NCI-H510A treated with DMSO at 0.1 percent for 48 hours (cell line): ENCODE measurements at places on chromosomes 4 and X.

- DNase-seq = no peak
Observed at GRCh38 chr4:32771491-32771890, 2051.3 kb downstream of the PCDH7 start.

- no peak for DNase-seq
Observed at GRCh38 chr4:167826281-167826680, 266.1 kb upstream of the ANXA10 start.

- DNase-seq = no peak
Observed at GRCh38 chrX:147550217-147550616, 361.5 kb upstream of the FMR1 start.

DNA sequence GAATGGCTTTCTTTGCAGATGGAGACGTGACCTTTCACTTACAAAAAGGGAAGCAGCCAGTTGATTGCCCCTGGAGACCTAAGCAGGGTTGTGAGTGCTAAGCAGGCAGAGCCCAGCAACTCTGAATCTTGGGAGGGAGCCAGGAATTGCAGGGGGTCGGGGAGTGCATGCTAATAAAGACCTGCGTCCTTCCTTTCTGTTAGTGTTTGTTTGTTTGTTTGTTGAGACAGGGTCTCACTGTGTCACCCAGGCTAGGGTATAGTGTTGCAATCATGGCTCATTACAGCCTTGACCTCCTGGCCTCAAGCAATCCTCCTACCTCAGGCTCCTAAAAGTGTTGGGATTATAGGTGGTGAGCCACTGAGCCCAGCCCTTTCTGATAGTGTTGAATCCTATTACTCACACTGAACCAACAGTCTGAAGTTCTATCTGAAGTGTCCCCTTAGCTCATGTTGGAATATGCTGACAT lies 137.4 kb downstream of the CEP135 start:
- no peak for DNase-seq

DNA sequence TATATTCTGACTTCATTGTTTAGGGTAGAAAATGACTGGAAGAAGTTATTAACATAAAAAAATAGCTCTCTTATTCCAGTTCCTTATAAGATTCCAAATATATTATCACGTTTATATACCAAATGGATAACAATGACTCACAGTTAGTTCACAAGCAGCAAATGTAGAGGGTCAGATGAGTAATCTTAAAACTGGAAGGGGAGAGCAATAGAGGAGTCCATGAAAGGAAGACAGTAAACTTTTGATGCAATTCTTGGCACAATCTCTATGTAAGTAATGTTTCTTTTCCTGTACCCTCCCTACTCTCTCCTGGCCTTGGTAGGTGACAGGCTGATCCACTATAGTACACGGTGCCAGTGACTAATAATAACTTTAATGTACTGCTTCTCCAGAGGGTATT lies 259.0 kb upstream of the TRPC5 start:
- no peak for DNase-seq

- no peak for DNase-seq
Observed at GRCh38 chrX:111483881-111484280, 27.6 kb upstream of the SERTM2 start.

DNA sequence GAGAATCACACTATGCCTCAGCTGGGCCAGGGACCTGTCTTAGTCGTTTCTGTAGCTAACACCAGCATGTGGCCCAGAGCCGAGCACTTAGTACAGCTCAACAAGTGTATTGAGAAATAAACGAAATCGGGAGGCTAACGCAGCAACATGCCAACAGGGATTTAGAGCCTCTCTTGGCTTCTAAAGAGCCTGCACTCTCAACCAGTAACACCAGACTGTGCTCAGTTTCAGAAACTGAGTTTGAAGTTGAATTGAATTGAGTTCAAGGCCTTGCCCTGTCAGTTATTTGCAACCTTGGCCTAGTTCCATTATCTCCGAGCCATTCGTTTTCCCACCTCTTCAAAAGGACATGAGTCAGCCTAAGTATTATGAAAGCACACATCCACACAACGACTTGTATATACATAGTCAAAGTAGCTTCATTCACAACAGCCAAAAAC lies 71.3 kb upstream of the LDB2 start:
- DNase-seq = no peak

GRCh38 chrX:55624403-55624802 lies 1.2 kb downstream of the FOXR2 start:
- no peak for DNase-seq

DNA sequence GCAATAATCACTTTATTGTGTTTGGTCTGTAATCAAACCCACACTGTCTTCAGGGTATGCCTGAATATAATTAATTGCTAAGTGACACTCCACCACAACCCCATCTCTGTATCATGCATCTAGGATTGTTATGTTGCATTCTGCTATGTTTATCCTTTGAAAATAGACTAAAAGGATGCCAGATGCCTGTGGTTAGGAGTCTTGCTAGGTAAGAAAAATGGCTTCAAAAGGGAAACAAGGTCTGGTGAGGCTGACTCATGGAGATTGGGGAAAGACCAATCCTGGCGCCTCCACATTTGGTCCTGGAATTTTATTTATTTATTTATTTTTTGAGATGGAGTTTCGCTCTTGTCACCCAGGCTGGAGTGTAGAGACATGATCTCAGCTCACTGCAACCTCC lies 360.5 kb upstream of the SLC7A11 start:
- no peak for DNase-seq

DNA sequence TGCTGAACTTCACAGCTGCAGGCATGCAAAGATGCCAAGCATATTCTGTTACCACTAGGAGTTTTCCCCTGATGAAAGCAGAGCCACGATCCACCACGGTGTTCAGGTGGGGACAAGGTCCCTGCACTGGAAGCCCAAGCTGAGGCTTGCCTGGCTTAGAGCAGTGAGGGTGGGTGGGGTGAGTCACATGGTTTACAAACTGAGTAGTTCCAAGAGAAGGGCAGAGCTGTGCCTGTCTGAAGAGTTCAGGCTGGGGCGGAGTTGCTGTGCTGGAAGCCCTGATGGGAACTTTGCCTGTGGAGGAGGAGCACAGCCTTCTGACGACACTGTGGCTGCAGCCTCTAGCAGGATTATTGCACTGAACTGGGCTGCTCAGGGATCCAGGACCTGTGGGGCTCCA lies 45.5 kb downstream of the FAM9B start:
- peak; percentile 42 for DNase-seq

- no peak for DNase-seq
Observed at GRCh38 chrX:39661116-39661907, 436.4 kb downstream of the BCOR start.

GRCh38 chr4:16609170-16609758 lies 289.2 kb downstream of the LDB2 start:
- DNase-seq = no peak

GRCh38 chr4:158250321-158250720 lies 40.0 kb downstream of the TMEM144 start:
- no peak for DNase-seq

DNA sequence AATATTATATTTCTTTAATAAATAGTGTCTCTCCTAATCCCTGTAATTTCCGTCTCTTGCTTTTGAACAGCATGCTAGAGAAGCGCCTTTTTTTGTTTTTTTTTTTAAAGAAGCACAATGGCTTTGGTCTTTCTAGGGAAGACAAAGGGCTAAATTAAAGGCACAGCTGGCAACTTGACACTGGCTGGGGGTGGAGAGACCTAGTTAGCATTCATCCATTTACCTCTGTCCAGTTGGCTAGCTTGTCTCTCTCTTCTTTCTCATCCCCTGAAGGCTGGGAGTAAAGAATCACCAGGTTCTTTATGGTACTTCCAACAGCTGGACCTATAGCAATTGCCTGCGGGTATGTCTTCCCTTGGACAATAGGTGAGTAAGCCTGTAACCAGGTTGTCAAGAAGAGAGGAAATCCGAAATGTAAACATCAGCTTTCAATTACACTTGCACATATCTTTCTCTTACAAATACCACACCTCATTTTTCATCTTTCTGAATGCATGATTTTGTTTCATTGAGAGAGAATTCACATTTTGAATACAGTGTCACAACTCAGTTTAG lies 178.4 kb upstream of the GPR101 start:
- DNase-seq = no peak

DNA sequence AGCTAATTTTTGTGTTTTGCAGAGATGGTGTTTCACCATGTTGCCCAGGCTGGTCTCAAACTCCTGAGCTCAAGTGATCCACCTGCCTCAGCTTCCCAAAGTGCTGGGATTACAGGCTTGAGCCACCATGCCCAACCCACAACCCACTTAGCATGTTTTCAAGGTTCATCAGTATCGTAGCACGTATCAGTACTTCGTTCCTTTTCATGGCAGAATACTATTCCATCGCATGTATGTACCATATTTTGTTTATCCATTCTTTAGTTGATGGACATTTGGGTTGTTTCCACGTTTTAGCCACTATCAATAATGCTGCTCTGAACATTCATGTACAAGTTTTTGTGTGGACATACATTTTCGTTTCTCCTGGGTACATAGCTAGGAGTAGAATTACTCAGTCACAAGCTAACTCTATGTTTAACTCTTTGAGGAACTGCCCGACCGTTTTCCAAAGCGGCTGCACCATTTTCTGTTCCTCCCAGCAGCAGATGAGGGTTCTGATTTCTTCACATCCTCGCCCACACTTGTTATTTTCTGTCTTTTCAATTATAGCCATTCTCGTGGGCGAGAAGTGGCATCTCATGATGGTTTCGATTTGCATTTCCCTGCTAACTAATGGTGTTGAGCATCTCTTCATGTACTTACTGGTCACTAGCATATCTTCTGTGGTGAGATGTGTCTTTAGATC lies 32.5 kb downstream of the MAN2B2 start:
- no peak for DNase-seq

DNA sequence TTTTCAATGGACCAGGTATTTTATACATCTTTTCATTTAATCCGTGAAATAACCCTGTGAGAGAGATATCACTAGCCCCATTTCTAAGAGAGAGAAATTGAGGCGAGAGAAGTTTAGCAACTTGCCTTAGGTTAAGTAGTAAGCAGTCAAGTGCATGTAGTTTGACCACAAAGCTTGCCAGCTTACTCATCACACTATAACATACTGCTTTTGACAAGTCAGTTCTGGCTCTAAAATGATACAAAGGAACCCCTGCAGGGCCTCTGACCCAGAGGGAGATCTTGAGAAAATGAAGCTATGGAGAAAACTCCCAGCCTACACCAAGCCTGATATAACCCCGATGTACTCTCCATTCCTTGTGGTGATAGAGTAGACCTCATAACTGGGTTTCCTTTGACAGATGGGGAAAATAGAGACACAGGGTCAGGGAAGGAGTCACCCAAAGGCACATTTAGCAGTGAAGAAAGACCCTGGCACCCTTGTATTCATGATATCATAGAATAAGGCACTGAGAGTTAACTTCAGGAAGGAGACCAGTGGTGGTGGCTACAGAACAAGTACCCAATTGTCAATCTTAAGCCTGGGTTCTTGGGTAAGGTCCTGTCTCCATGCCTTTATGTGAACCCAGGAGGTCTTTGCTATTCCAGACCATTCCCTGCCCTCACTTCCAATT lies 60.2 kb upstream of the MSN start:
- DNase-seq = no peak

GRCh38 chrX:50691820-50692219 lies 122.2 kb downstream of the SHROOM4 start:
- DNase-seq = peak; percentile 4
